CD4-positive, alpha-beta T cell treated with Interleukin-17A for 4 hours (primary cell): ENCODE measurements at places on chromosomes 11 and 22.

GRCh38 chr11:46293641-46294103 is 16.2 kb downstream of the CREB3L1 start:
- no peak for DNase-seq

GRCh38 chr11:35787013-35787504 is 124.5 kb downstream of the TRIM44 start:
- DNase-seq: no peak

- DNase-seq: no peak
Observed at GRCh38 chr22:50489363-50490243, 2.9 kb downstream of the MIOX start.

DNA sequence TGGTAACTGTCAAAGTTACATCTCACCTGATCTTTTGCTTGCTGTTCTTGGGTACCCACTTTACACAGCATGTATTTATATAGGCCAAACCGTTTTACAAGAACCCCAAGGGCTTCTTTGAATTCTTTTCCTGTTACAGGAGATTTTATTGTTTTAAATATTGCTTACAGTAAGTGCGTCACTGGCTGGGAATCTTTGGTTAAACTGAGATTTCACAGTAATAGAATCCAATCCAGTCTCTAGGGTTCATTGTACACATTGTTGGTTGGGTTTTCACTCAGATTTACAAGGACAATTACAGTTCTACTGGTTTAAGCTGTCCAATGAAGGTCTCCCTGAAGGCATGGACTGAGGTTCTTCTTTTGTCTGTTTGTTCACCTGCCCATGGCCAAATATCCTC is 171.7 kb downstream of the INSC start:
- no peak for DNase-seq

DNA sequence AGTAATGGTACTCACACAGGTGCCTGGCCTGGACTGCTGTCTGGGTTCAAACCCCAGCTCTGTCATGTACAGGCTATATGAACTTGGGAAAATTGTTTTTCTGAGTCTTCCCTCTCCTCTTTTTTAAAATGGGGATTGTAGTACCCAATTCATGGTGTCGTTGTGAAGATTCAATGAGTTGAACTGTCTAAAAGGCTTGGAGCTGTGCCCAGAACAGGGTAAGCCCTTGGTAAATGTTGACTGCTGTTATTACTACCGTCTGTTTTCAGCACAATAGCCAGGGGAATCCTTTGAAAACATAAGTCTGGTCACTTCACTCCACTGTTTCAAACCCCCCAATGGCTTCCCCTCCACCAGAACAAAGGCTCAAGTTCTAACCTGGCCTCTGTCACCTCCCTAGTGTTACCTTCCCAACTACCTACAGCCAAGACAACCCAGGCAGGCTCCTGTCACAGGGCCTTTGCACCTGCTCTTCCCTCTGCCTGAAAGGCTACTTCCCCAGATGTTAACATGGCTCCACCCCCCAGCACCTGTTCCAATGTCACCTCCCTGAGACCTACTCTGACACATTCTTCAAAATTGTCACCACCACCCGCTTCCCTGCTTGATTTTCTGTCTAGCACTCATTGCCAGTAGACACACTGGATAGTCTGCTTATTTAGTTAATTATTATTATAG is 152.8 kb downstream of the CHST1 start:
- DNase-seq: no peak
